ENCODE measurements at places on chromosomes 6 and 20. TPM values are rescaled to one million over a fixed set of nuclear protein-coding genes. Genes with fewer than 3 reads are reported as not detected.

Gene UBE2V1
- 66.9 TPM for total RNA-seq

Gene PTGIS
- total RNA-seq = not detected

Gene NSFL1C
- 48.4 TPM for total RNA-seq

Gene MOG
- total RNA-seq = not detected

- DNase-seq = peak; percentile 65
Observed at GRCh38 chr6:89281779-89282246, 33.3 kb downstream of the GABRR2 start.

DNA sequence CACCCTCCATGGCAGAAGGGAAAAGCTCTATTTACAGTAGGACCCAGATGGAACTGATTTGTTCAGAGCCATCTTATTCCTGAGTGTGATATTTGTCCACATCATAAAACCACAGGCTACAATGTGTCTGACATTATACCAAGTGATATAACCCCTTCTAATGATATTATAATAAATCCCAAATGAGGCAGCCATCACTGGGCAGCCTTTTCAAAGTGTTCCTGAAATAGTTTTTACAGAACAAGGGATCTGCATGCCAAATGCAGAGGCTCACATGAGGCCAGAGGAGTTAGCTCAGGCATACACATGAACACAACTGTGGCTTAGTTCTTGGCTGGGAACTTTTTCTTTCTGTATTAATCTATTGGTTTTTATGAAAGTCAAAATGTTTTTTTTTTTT, 207.7 kb downstream of the MAFB start:
- DNase-seq = no peak

DNA sequence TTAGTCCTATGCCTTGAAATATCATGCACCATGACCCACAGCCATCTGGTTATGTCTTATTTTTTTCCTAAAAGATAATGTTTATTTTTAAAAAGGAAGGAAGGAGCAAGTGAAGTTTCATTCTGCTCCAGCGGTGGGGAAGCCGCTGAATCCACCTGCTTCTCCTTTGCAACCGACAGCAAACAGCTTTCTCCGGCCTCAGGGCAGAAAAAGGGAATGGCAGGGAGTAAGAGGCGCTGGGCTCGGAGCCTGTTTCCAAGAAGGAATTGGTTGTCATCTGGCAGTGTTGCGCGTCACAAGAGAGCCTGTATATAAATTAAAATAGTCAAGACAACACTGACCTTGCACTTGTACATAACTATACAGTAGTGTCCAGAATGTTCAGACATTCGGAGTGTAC, 14.2 kb downstream of the GFRA4 start:
- DNase-seq = no peak

- no peak for DNase-seq
Observed at GRCh38 chr6:33543116-33543515, 37.0 kb downstream of the BAK1 start.

DNA sequence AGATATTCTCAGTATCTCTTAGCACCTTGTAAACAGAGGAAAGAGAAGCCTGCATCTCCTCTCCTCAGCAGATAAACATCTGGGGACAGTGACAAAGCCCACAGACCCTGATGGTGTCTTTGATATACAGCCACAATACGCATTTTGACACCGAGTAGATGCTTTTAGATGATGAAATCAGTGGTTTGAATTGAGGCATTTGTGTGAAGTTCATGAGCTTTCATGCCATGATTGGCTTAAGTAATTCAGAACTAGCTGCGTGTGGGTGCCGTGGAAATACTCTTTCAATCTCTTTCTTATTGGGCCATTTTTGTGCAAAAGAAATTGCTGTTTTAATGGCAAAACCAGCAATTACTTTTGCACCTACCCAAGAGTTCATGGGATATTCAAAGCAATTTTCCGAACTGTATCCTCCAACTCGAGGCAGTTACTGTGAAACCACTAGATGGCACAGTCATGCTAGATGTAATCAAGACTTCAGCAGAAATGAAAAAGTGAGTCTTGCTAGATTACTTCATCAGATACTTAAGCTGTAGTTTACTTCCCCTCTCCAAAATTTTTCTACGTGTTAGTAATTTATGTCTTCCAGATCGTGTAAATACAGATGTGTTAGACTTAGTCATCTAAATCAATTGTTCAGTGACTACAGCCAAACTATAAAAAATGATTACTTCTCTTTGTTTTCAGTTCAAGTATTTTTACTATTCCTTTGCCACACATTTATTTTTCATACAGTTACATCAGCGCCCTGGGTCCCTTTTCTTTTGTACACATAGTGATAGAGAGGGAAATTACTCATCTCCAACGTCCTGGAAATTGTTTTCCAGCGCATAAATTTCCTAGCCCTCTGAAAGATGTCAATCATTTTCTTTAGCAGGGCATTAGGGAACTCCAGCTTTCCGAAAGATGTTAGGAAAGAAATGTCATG, 49.4 kb downstream of the IYD start:
- peak; percentile 63 for DNase-seq

GRCh38 chr20:51584116-51584515, 41.6 kb upstream of the NFATC2 start:
- peak; percentile 6 for DNase-seq

DNA sequence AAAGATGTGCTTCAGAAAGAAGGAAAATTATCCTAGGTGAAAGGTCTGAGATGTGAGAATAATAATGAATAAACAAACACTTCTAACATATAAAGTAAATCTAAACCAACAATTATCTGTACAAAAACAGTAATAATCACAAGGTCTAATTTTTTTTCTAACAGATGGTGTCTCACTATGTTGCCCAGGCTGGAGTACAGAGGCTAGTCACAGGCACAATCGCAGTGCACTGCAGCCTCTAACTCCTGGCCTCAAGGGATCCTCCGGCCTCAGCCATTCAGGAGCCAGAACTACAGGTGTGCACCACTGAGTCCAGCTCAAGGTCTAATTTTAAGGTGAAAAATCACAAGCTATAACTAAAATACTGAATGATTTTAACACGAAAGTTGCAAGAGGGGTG, 17.0 kb upstream of the ZC3H12D start:
- DNase-seq = no peak

- DNase-seq = no peak
Observed at GRCh38 chr6:150069706-150070105, 785 bp upstream of the ULBP3 start.

DNA sequence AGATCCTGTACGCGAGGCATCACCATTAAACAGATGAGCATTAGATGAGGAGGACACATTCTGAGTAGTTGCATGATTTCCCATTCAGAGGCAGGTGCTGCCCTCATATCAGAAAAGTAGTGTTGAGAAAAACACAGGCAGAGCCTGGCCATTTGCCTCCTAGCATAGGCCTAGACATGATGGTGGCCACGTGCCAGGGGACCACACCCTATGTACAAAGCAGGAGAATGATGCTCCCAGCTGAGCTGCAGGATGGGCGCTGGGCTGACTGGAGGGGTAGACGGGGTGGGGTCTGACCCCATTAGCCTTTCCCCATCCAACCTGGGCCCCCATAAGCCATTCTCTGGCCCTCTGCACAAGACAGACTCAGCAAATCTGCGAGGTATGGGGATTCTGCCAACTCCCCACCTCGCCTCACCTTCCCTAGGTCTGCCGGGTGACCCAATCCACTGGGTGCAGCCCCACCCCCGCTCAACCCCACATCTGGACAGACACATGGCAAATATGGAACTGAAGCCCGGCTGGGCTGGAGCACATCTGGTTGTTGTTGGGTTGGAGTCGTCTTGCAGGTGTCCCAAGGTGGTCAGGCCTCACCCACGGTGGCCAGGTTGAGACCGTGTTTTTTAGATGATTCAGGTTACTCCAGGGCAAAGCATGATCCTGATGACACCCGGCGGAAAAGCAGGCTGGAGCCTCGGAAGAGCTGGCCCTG, 13.9 kb downstream of the PI16 start:
- no peak for DNase-seq

DNA sequence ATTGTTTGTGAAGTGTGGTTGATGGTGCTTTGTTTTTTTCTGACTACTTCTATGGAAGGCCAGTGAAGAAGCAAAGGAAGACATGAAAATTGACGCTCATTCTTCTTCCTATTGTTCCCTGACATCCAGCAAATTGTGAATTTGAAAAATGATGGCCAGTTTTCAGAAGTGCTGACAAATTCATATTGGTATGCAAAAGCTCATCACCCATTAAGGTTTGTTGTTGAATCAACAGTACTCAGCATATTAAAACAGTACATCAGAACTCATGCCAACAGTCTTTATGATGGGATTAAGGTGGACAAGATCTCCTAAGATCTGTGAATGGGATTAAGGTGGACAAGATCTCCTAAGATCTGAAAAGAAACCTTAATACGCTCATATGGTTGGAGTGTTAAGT, 1.0 kb upstream of the MTG2 start:
- DNase-seq = no peak

DNA sequence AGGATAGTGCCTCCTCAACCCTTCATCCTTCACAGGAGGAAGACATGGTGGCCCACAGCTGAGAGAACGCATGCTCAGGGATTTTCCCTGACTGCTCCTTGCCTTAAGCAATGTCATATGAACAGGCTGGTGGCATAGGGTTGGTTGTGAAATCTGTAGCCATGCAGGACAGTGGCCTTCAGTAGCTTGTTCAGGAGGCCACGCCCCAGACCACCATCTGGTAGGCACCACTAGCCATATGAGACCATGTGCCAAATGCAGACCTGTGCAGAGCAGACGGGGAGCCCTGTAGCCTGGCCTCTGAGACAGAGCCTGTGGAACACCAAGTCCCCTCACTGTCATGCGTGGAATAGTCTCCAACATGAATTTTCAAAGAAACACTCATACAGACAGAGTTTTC, 76.5 kb downstream of the ADTRP start:
- no peak for DNase-seq

DNA sequence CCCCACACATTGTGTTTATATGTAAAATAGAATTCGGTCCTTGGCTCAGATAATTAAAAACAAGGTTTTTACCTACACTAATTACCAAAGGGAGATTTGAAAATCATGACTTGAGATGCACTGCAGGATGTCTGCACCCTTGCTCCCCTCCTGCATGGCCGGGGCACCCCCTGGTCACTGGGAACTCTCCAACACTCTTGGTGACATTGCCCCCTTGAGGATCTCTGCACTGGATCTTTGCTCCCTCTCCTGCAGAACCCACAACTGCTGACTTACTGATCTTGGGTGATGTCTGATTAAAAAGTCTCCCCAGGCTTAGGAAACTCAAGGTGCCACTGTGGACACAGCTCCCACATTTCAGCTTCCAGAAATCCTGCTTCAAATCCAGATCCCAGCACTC, 17.1 kb upstream of the CSNK2A1 start:
- no peak for DNase-seq
